ENCODE measurements at places on chromosomes 13 and 19.

DNA sequence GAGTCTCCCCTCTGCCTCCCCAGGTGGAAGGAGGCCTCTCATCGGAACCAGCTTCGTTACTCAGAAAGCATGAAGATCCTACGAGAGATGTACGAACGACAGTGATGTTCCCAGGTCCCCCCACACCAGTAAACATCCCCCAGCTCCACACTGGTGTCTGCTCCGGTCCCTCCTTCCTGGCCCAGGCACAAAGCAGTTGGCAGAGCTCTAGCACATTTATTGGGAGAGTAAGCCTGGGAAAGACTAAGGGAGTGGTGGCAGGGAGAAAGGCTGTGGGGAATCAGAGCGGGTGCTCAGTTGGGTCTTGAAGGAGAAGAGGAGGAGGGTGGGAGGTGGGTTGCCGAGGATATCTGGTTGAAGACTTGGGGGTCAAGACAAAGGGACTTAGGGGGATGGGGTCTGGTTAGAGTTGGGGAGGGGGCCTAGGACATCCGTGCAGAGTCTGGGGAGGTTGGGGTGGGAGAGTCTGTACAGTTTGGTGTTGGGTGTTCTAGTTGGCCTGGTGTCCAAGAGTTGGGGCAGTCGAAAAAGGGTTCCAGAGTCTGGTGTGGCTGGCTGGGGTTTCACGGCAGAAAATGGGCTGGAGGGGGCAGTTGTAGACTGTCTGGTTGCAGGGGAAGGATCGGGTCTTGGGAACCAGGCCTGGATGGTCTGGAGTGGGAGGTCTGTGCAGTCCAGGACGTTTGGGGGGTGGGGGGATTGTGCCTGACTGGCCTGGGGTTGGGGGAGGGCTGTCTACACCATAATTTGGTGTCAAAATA, 2.3 kb downstream of the HSPB6 start:
- no peak for DNase-seq

DNA sequence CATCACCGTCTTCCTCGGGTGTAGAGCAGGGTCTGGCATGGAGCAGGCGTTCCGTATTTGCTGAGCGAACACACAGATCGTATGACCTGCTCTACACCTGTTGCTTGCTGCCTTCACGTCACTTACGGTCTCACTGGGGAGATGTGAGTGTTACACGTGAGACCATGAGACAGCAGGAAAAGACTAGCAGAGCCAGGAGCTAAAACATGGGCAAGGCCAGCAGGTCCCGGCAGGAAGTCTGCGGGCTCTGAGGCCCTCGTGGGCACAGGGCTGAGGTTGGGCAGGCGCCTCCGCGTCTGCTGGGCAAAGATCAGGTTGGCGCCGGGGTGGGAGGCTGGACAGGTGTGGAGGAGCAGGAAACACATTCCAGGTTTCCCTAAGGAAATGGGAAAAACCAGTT, 19.7 kb upstream of the GTF3A start:
- no peak for DNase-seq

- DNase-seq: no peak
These were observed 2.7 kb upstream of the SNAPC2 start for GRCh38 chr19:7917267-7918061.

DNA sequence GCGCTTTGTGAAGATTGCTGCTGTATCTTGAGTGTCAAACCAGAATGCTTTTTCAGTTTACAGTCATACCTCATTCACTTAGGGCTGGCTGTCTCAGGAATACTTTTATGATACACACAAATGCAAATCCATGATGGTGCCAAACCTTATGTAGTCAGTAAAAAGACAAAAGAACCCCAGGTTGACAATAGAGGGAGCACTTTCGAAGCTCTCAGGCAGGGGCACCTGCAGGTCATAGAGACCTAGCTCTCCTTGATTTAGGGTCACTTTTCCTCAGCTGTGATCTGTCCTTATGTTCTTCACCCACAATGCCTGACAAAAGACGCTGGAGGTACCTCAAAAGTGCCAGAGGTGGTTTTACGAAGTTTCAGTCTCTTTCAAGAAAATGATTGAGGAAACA, 172.2 kb downstream of the DNAJC15 start:
- no peak for DNase-seq

DNA sequence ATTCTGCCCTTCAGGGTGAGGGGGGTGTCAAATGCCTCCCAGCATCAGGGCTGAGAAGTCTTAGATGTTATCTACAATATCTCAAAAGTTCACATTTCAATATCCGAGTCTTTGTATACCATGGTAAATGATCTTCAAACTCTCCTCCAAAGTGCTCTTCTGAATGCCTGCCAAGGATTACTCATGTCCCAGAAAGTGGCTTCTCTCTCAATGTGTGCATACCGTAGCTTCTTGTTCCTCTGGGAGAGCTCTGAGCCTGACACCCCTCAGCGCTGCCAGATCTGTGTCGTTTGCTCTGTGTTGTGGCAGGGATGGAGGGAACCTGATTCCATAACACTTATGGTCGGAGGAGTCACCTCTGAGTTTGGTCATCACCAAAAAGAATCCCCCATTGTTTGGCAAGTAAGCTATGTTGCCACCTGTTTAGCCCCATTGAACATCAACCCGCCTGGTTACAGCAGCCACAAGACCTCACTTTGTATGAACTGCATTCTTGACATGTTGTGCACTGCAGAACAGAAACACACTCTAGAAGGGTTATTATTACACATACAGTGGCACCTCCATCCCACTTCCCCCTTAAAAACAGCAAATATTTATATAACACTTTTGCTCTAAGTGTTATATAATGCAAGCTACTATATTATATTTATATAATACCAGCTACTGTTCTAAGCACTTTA, 163.1 kb upstream of the MIR17HG start:
- no peak for DNase-seq

- DNase-seq: no peak
These were observed 15.7 kb upstream of the ERVV-1 start for GRCh38 chr19:52997975-52998374.

DNA sequence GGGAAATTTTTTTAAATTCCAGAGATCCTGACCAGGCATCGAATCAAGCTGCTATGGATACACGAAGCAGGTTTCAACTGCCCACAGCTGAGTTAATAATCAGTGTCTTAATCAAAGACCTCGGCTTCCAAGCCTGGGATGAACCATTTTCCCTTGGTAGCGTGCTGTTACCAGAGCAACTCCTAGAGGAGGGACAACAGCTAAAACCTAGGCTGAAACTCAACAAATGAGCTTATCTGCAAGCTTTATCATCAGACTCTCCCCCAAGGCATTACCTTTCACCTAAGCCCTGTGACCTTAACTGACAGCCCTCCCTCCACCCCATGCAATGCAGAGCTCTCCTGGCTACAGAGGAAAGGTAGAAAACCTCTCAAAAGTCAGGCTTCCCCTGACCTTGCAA, 39.7 kb downstream of the RCBTB1 start:
- DNase-seq: no peak

DNA sequence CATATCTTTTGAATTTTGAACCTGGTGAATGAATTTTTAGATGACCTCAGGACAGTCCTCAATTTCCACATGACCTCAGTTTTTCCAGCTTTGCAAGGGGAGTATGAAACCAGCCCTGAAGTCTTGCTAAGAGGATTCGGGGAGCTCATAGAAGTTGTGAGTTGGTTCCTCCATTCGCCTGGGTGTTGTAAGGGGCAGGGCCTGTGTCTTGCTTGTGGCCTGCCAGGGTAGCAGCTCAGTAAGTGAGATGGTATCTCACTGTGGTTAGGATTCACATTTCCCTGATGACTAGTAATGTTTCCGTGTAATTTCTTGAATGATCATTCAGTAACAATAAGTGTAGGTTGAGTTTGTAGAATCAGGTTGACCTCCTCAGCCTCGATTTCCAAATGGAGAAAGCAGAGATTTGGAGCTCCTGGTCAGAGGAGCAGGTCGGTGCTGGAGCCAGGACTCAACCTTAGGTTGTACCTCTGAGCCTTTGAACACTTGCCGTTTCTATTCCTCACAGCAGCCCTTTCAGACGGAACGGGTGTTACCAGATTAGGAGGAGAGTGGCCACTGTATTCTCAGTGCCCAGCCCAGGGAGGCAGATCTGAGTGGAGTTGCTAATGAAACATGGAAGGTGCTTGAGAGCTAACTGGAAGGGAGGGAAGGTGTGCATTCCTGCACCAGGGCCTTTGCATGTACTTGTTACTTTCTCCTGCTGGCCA, 14.6 kb downstream of the NACC1 start:
- DNase-seq: no peak

GRCh38 chr19:33388231-33388724, 14.8 kb downstream of the CEBPG start:
- DNase-seq: no peak

DNA sequence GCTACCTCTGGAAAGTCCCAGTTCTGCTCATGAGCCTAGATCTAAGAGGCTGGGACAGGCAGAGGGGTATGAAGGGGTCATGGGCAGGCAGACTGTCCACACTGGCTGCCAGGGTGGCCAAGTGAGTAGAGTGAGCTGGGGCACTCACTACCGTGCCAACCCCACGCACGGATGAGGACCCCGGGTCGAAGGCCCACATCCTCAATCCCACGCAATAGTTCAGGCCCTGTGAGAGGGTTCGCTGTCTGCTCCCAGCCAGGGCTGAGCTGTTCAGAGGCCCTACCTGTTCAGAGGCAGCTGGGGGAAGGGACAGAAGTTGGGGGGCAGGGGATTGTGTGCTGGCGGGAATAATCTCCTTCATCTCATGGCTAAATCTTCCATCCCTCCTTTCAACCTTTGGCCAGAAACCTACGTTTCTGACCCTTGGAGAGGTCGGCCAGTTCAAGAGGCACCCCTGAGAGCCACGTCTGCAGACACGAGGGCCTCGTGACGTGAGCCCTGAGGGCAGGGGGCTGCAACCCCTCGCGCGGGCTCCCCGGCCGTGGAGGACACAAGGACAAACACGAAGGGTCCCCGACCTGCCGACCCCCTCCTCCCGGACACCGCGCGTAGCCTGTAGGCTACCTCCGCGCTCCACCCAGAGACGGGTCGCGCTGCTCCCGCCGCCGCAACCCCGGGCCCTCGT, 1.0 kb upstream of the RPS5 start:
- DNase-seq: no peak

DNA sequence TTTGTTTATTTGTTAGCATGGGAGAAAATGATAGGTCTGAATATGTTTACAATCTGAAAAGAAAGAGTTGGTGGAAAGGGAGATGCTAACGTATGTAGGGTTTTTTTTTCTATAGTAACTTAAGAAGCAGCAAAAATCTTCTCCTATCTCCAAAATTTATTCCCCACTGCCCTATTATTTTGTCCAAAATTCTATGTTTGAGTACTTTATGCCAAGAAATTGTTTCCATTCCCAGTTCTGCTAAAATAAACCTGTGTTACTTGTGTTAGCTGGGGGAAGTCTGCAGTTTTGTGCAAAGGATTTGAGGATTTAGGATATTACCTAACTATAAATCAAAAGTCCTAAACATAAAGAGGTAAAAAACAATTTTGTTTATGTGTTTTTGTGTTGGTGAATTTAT, 2770.4 kb upstream of the PCDH20 start:
- no peak for DNase-seq

GRCh38 chr13:99830931-99831330, 140.6 kb downstream of the ZIC5 start:
- no peak for DNase-seq

DNA sequence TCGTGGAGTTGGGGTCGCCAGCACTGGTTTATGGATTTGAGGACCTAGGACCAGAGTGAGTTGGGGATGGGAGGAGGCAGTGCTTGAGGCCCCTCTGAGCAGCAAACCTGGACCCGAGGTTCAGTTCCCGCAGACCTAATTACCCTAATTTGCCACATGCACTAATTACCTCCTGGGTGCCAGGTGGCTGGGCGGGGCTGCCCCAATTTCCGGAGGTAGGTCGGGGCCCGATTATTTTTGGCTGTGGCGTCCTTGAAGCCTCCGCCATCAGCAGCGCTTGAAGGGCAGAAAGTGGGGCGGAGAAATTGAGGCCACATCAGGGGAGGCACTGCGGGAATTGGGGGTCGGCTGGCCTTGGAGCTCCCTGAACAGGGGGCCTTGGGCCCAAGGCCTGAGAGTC, 5.9 kb upstream of the HOMER3 start:
- no peak for DNase-seq

DNA sequence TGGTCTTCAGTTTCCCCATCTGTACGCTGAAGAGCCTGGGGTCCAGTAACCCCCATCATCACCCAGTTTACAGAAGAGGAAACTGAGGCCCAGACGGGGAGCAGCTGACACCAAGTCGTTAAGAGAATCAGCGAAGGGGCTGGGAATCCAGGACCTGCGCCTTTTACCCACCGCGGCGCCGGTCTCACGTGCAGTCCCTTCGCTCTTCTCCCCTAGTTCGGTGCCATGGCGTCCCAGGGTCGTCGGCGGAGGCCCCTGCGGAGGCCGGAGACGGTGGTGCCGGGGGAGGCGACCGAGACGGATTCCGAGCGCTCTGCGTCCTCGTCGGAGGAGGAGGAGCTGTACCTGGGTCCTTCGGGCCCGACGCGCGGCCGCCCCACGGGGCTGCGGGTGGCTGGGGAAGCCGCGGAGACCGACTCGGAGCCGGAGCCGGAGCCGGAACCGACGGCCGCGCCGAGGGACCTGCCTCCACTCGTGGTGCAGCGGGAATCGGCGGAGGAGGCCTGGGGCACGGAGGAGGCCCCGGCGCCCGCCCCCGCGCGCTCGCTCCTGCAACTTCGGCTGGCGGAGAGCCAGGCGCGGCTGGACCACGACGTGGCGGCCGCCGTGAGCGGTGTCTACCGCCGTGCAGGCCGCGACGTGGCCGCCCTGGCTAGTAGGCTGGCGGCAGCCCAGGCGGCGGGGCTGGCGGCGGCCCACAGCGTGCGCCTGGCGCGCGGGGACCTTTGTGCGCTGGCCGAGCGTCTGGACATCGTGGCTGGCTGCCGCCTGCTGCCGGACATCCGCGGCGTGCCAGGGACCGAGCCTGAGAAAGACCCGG, 698 bp downstream of the BLOC1S3 start:
- peak; percentile 24 for DNase-seq

DNA sequence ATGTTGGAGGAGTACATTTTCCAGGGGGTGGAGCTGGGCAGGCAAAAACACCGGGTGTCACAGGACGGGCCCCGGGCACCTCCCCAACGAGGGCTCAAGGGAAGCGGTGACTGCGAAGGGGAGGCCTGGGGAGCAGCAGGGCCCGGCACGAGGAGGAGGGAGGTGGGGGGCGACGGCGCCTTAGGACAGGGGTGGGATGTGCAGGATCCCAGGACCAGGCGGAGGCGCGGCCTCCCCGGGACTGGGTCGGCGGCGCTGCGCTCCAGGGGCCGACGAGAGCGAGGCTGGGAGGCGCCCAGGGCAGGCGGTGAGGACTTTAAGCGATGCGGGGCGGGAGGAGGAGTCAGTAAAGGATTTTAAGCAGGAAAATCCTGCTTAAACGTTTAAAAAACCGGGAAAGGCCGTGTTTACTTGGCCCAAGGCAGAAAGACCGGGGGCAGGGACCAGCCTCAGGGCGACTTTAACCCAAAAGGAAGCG, 427 bp downstream of the ZNF160 start:
- peak; percentile 2 for DNase-seq

DNA sequence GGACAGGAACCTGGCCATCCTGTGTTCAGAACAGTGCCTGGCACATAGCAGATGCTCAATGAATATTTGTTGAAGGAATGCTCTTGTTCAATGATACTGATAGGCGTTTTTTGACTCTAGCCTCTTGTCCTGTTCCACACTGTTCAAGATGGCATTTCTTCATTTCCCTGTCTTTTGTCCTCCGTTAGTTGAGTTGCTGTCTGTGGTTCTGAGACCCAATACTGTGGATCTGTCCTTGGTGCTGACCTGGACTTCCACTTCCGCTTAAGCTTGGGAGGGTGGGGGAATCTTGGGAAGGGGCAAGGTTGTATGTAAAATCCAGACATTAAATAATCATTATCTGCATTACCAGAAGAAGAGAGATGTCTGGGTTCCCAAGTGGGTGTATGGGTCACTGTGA, 8.3 kb upstream of the KCNN4 start:
- no peak for DNase-seq

Measured in stimulated activated CD4-positive, alpha-beta T cell treated with anti-CD3 and anti-CD28 coated beads, TNF-alpha, amount 100 ng/mL, for 4 hours (primary cell).